ENCODE measurements at places on chromosomes 7 and 10. TPM values are rescaled to one million over a fixed set of nuclear protein-coding genes. Genes with fewer than 3 reads are reported as not detected.

The GAD2 gene
- not detected for total RNA-seq

The FBXO24 gene
- total RNA-seq, result 0.61 TPM

The CYP3A4 gene
- total RNA-seq, result not detected

The ASIC3 gene
- total RNA-seq, result 6.0 TPM

The MMRN2 gene
- 0.27 TPM for total RNA-seq

The SPDYE1 gene
- not detected for total RNA-seq

The MTURN gene
- 6.6 TPM for total RNA-seq

GRCh38 chr10:84208023-84208422, 13.7 kb downstream of the CDHR1 start:
- H3K27ac ChIP-seq, result no peak overlapping the region
- DNase-seq, result no peak
- peaks cover 2% of the 10 kb centered on the region for H3K36me3 ChIP-seq
- no peaks in the 10 kb centered on the region for H3K27me3 ChIP-seq
- no peak overlapping the region for H3K4me3 ChIP-seq

DNA sequence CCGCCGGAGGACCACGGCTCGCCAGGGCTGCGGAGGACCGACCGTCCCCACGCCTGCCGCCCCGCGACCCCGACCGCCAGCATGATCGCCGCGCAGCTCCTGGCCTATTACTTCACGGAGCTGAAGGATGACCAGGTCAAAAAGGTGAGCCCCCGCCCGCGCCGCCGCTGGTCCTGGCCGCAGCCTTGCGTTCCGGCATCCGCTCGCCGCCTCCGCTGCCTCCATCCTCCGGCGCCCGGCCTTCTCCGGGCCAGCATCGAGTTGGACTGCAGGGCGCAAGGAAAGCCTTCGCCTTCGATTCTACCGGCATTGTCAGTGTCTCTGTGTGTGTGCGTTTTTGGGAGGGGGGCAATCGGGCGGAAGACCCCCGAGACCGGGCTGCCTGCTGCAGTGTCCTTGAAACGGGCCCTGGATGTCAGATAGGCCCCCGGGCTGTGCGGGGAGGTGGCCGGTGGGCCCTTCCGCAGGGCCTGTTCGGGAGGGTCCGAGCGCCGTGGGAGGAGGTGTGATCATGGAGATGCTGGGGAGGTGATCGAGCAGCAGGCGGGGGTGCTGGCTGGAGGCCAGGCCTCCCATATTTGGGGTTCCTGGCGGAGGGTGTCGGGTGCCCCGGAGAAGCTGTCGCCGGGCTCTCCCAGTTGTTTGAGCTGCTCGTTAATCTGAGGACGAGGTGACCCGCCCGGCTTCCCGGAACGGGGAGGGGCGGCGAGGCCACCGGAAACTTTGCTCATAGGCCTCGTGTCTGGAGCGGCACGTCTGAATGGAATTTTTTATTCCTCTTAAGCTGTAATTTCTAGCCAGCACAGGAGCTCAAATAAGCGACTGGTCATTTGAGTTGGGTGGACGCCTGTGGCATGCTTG, 40.8 kb downstream of the HK1 start:
- peak; percentile 29 for DNase-seq
- H3K4me3 ChIP-seq, result peak overlapping the region; percentile 97

DNA sequence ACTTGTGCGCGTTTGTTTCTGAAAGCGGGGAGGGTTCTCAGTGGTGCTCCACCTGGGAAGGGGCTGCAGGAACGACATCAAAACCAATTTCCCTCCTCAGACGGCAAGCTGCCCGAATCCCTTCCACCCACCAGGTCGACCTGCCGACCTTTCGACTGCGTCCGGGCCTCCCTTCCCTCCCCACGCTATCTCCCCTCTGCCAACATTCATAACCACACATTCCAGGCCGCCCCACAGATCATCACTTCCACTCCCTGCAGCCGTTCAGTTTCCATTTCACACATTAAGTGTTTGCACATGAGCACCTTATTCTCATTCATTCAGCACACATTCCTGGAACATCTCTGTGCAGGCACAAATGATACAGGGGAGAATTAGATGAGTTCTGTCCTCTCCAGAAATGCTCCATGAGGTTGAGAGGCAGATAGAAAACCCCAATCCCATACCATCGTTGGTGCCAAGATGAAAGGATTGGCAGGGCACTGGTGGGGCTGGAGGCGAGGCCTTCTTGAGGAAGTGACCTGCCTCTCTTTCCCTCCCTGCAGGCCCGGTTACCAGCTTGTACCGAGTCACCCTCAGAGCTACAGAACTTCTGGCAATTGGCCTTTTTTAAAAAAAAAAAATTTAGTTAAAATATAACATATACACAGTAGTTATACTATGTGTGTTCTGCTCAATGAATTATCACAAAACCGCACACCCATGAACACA, 70.0 kb downstream of the MINDY4 start:
- peaks cover 11% of the 10 kb centered on the region for H3K4me1 ChIP-seq
- no peaks in the 10 kb centered on the region for H3K27me3 ChIP-seq
- H3K4me3 ChIP-seq, result no peak overlapping the region

DNA sequence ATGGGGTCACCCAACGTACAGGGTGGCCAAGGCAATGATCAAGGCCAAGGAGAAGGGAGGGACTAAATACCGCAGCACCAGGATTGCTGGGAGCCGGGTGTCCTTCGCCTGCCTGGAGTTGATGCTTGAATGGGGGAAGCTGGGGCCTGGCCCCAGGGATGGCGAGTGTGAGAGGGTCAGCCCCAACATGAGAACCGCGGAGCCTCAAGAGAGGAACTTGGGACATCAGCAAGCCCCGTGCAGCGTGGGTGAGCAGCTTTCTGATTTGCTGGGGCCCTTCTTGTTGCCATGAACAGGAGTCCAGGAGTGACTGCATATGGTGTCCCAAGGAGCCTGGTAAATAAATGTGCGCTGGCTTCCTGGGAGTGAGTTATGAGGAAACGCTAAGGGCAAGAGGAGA, 72.8 kb upstream of the PITRM1 start:
- DNase-seq, result no peak
- H3K4me3 ChIP-seq, result no peak overlapping the region
- peaks cover 13% of the 10 kb centered on the region for H3K4me1 ChIP-seq
- no peak overlapping the region for H3K27ac ChIP-seq
- no peaks in the 10 kb centered on the region for H3K27me3 ChIP-seq

- H3K36me3 ChIP-seq, result peaks cover 6% of the 10 kb centered on the region
- peak overlapping the region; percentile 95 for H3K27ac ChIP-seq
- no peak for DNase-seq
- H3K27me3 ChIP-seq, result peaks cover 2% of the 10 kb centered on the region
- H3K4me1 ChIP-seq, result peaks cover 38% of the 10 kb centered on the region
- H3K4me3 ChIP-seq, result peak overlapping the region; percentile 83
Observed at GRCh38 chr7:150367677-150368095, 936 bp upstream of the REPIN1 start.

DNA sequence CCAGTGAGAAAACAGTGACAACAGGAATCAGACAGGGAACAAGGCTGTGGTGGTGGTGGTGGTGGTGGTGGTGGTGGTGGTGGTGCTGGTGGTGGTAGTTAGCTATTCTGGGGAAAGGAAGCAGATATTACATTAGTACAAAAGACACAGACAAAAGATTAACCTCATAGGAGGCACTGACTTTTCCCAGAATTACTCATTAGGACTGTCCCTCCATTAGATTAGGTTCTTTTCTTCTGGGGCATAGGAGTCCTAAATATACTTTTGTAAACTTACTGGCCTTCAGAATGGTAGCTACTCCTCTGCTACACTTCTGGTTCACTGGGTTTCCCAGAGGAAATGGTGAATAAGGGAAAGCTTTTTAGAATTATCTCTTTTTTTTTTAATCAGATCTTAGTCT, 156.6 kb upstream of the SEMA3D start:
- H3K4me3 ChIP-seq, result no peak overlapping the region
- DNase-seq, result no peak
- no peaks in the 10 kb centered on the region for H3K4me1 ChIP-seq
- no peaks in the 10 kb centered on the region for H3K27me3 ChIP-seq
- no peak overlapping the region for H3K27ac ChIP-seq

GRCh38 chr10:80144696-80145131, 12.2 kb downstream of the PLAC9 start:
- H3K27me3 ChIP-seq, result no peaks in the 10 kb centered on the region
- peaks cover 24% of the 10 kb centered on the region for H3K4me1 ChIP-seq
- no peak overlapping the region for H3K27ac ChIP-seq
- no peak for DNase-seq
- no peak overlapping the region for H3K4me3 ChIP-seq
- H3K36me3 ChIP-seq, result peaks cover 11% of the 10 kb centered on the region

GRCh38 chr7:123410273-123410904, 124.0 kb downstream of the IQUB start:
- DNase-seq, result no peak
- H3K27me3 ChIP-seq, result peaks cover 2% of the 10 kb centered on the region
- no peaks in the 10 kb centered on the region for H3K4me1 ChIP-seq
- no peak overlapping the region for H3K4me3 ChIP-seq
- no peak overlapping the region for H3K27ac ChIP-seq

DNA sequence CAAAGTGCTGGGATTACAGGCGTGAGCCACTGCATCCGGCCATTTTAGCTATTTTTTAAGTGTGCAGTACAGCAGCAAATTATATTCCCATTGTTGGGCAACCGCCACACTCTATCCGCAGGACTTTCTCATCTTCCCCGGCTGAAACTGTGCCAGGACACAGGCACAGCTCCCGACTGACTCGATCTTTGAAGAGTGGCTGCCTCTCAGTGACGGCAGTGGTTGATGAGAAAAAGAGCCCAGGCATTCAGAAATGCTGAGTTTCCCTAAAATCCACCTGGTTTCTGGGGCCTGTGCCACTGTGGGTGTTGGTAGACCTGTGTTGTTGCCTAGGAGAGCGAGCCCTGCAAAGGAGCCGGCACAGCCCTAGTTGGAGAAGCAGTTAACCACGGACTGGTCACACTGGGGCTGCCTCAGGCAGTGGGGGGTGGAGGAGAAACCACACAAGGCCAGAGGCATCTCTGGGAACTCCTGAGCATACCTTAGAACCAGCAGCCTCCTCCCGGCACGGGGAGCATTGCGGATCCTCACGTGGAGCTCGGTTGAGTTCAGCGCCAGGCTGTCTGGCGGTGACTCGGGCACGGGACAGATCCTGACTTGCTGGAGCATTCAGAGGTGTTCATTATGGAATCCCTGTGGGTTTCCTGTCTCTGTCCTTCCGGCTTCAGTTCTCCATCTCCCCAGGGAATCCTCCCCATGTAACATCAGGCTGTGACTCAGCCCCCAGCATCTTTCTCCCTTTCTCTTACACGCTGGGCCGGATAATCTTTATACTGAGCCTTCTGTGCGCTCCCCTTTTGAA, 16.2 kb downstream of the PFKFB3 start:
- no peak for DNase-seq
- H3K27me3 ChIP-seq, result no peaks in the 10 kb centered on the region
- no peak overlapping the region for H3K27ac ChIP-seq

GRCh38 chr10:110859973-110860376, 11.8 kb upstream of the PDCD4 start:
- no peak overlapping the region for H3K4me3 ChIP-seq
- H3K27me3 ChIP-seq, result no peaks in the 10 kb centered on the region
- DNase-seq, result no peak
- H3K27ac ChIP-seq, result no peak overlapping the region

DNA sequence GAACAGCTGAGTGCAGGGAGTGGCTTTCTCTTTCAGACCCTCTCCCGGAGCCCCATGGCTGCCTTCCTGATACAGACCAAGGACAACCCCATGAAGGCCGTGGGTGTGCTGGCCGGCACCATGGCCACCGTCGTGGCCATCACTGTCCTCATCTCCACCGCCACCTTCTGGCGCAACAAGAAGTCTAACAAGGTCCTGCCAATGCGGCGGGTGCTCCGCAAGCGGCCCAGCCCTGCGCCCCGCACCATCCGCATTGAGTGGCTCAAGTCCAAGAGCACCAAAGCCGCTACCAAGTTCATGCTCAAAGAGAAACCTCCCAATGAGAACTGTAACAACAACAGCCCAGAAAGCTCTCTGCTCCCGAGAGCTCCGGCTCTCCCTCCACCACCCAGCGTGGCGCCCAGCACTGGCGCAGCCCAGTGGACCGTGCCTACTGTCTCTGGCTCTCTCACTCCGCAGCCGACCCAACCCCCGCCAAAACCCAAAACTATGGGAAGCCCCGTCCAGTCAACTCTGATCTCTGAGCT, 11.2 kb downstream of the LRIT2 start:
- H3K27ac ChIP-seq, result no peak overlapping the region
- peaks cover 5% of the 10 kb centered on the region for H3K36me3 ChIP-seq
- no peak for DNase-seq
- H3K27me3 ChIP-seq, result no peaks in the 10 kb centered on the region

DNA sequence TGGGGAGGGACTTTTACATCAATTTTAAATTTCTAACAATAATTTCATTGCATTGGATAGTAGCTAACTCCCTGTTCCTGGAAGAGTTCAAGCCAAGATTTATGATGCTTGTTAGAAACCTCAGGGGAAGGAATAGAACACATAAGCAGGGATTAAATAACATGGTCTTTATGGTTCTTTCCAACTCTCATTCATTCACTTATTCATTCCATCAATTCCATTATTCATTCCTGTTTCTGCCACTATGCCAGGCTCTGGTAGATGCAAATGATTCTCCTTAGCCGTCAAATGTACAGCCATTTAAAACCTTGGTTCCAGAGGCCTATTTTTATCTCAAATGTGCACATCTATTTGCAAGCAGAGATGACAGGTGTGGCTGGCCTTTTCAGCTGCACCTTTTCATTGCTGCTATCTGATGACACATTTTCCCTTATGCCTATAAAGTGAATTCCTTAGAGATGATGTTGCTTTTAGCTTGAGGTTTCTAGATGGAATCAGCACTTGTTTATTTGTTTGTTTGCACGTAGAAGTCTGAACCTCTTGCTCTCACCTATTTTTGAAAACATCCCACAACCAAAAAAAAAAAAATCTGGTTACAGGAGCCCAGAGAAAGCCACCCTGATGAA, 205.7 kb upstream of the IGFBP3 start:
- no peak overlapping the region for H3K27ac ChIP-seq
- no peak for DNase-seq
- no peaks in the 10 kb centered on the region for H3K4me1 ChIP-seq
- no peaks in the 10 kb centered on the region for H3K36me3 ChIP-seq
- H3K4me3 ChIP-seq, result no peak overlapping the region

GRCh38 chr7:46449743-46450142, 528.7 kb upstream of the IGFBP3 start:
- H3K4me1 ChIP-seq, result no peaks in the 10 kb centered on the region
- H3K27me3 ChIP-seq, result no peaks in the 10 kb centered on the region
- H3K27ac ChIP-seq, result no peak overlapping the region
- H3K36me3 ChIP-seq, result no peaks in the 10 kb centered on the region

- H3K27me3 ChIP-seq, result no peaks in the 10 kb centered on the region
- DNase-seq, result no peak
- H3K36me3 ChIP-seq, result no peaks in the 10 kb centered on the region
- no peak overlapping the region for H3K27ac ChIP-seq
- H3K4me1 ChIP-seq, result peaks cover 4% of the 10 kb centered on the region
- H3K4me3 ChIP-seq, result no peak overlapping the region
Observed at GRCh38 chr10:124257781-124258180, 160.9 kb downstream of the OAT start.

- no peak overlapping the region for H3K27ac ChIP-seq
- H3K4me1 ChIP-seq, result peaks cover 7% of the 10 kb centered on the region
- no peak overlapping the region for H3K4me3 ChIP-seq
- no peaks in the 10 kb centered on the region for H3K36me3 ChIP-seq
- peak; percentile 88 for DNase-seq
Observed at GRCh38 chr7:131688738-131689661, 132.6 kb upstream of the PODXL start.

GRCh38 chr7:92259610-92260247, 14.0 kb downstream of the ANKIB1 start:
- DNase-seq, result no peak
- no peaks in the 10 kb centered on the region for H3K4me1 ChIP-seq
- H3K36me3 ChIP-seq, result peaks cover 20% of the 10 kb centered on the region
- no peaks in the 10 kb centered on the region for H3K27me3 ChIP-seq
- no peak overlapping the region for H3K27ac ChIP-seq
- no peak overlapping the region for H3K4me3 ChIP-seq

All from neural crest cell (in vitro differentiated cells).